ENCODE measurements at places on chromosomes 7 and 10.

GRCh38 chr10:35743851-35744250 lies 101.8 kb upstream of the FZD8 start:
- no peak for DNase-seq

DNA sequence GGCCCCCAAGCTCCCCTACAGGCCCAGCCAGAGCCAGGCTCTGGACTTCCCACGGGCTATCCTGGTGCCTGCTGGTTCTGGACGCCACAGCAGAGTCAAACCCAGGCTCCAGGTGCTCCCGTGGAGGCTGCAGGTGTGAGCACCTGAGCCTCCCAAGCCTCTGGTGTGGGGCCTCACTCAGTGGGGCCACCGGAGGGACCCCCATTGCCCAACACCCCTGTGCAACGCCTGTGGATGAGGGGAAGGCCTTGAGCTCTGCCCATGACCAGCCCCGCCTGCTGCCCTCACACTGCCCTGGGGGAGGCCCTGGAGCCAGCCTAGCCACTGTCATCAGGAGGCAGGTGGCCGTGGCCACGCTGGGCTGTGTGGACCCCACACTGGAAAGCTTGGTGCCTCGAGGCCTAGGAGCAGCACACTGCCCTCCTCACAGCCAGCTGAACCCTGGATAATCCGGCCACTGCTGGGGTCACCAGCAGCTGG lies 229.3 kb downstream of the MAD1L1 start:
- no peak for DNase-seq

GRCh38 chr7:21762469-21762868 lies 183.2 kb downstream of the CDCA7L start:
- DNase-seq = no peak

GRCh38 chr7:80184693-80185092 lies 50.1 kb downstream of the GNAI1 start:
- no peak for DNase-seq

DNA sequence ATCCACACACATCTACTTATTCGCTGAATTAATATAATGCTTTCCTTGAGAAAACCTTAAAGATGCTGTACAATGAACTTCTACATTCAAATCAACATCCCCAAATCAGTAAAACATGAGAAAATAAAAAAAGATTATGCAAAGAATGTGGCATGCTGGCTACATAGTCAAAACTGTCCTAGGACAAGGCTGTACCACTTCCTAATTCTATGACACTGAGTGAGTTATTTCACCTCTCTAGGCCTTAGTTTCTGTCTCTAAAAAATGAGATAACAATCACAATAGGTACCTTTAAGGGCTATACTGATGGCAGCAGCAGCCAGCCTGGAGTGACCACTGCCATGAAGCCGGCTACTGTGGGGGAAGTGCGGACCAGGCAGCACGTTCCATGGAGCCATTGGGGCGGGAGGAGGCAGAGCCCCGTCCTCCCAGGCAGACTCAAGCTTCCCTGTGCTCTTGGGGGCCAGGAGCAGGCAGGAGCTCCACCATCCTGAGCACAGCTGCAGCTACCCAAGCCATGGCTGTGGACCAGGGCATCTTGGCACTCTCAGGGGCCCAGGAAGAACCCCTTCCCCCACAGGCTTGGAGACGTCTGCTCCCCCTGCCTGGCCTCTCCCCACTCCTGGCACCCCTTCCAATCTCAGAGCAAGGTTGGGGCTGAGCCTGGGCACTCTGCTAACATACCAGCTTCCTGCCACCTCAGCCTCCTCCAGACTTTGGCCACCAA lies 110.2 kb downstream of the ELAPOR2 start:
- no peak for DNase-seq

DNA sequence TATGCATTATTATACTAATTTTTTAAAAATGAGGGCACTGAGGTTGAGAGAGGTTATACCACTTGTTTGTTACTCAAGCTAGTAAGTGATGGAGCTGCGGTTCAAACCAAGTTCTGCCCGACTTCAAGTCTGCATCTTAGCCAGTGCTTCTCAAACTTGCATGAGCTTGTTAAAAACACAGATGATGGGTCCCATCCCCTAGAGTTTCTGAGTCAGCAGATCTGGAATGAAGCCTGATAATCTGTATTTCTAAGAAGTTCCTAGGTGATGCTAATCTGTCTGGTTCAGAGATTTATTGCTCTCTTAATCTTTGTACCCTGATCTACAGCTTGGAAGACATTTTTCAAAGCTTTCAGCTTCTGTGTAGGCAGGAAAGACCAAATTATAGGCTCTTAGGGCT lies 67.7 kb upstream of the CC2D2B start:
- DNase-seq = no peak

- no peak for DNase-seq
Observed at GRCh38 chr10:114526126-114526503, 121.8 kb upstream of the AFAP1L2 start.

- no peak for DNase-seq
Observed at GRCh38 chr7:97871659-97872024, 566 bp downstream of the ASNS start.

DNA sequence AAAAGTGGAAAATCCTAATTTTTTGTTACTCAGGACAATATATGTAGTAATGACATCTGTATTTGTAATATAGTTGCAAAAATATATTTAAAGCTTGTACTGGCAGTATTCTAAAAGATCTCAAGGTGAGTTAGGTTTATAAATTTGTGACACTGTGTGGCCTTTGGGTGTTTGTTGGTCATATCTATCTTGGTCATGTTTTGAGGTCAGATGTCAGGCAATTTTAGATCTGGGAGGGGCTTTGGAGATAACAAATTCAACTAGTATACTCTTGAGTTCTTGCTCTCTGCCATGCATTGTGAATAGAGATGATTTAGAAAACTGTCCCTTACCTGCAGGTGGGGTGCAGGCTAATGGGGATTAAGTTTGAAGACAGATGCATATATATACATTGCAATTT lies 3.1 kb downstream of the TBC1D12 start:
- no peak for DNase-seq

DNA sequence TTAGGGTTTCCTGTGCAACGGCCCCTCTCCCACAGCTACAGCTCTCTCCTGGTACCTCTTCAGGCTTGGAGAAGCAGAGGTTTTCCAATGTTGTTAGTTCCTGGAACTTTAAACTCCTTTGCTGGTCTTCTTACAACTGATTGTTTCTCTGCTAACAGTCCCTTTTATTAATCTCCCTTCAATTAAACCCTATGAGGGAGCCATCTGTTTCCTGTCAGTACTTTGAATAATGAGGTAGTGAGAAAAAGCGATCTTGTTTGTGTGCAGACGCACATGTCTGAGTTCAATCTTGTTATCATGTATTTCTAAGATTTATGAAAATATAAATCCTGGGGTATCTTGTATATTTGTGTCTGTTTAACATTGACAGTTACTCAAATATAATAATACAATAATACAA lies 102.4 kb downstream of the MDFIC start:
- DNase-seq = no peak

DNA sequence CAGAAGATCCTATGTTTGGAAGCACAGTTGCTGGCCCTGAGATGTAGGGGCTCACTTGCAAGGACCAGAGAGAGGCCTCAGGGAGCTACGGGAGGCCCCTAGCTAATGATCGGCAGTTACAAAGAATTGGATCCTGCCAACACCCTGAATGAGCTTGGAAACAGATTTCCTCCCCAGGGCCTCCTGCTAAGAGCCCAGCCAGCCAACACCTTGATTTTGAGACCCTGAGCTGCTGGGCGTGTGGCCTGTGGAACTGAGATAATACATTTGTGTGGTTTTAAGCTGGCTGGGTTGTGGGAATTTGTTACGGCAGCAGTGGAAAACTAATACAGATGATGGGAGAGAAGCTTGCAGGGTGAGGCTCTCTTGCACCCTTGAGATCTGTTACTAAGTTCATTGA lies 3.9 kb downstream of the DOCK1 start:
- DNase-seq = no peak

GRCh38 chr10:31515819-31516402 lies 196.9 kb downstream of the ZEB1 start:
- DNase-seq = no peak

DNA sequence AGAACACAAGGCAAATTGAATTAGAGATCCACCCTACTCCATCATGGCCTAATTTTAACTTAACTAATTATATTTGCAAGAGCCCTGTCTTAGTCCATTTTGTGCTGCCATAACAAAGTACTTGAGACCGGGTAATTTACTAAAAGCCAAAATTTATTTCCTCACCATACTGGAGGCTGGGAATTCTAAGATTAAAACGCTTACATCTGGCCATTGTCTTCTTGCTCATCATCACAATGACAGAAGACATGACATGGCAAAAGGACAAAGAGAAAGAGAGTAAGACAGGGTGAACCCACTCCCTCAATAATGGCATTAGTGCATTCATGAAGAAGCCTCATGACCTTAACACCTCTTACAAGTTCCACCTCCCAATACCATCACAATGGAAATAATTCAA lies 1068.6 kb downstream of the DNAJB9 start:
- no peak for DNase-seq

GRCh38 chr10:11450427-11450826 lies 161.0 kb downstream of the USP6NL start:
- no peak for DNase-seq

DNA sequence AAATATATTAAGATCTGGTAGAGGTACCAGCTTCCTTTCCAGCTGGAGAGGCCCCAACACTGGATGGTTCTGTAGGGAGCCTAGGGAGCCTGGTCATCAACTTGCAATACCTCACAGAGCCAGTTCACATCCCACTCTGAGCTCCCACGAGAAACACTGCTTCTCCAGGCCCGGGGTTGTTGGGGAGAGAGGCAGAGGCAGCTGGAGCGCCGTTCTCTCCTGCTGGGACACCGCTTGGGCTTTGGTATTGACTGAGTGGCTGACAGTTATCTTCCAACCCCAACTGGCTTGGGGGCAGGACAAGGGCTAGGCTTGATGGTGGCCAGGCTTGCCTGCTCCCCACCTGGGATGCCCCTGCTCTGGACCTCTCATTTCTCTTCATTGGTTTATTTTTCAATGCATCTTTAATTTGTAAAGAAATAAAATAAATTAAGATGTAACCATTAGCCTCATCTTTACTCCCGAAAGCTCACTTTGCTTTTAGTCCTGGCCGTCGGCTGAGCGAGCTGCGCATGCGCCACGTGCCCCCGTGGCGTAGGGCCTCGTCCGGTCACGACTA lies 10.0 kb upstream of the CHCHD1 start:
- DNase-seq = no peak

GRCh38 chr7:69259445-69259844 lies 338.8 kb upstream of the AUTS2 start:
- DNase-seq = no peak

DNA sequence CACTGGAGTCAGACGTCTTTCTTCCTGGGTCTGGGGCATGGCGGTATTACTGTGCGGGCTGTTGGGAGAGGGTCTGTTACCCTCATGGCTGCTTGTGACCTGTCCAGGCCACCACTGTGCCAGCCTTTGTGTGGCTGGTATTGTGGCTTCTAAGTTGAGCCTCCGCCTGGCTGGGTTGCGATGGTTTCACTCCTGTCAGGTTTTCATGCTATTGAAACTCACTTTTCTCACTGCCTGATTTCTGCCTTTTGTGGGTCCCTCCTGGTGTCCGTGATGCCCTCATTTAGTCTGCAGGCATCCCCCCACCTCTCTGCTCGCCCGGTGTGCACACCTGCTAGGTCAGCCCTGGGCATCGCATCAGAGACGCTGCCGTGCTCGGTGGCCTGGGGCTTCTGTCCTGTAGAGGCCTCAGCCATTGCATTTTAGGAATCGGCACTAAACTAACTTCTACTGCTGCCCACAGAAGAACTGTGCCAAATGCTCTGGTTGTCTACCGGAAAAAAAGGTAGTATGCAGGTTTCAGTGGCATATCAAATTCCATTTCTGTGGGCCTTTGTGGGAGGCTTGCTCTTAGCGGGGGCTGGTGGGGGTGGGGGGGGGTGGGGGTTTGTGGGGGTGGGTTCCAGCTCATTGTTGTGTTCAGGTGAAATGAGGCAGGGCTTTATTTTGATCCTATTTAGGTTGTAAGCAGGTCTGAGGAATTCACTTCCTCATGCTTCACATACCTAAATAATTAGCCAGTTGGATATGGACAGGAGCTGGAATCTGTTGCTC lies 64.3 kb downstream of the MGMT start:
- no peak for DNase-seq

GRCh38 chr7:14717816-14718215 lies 184.7 kb downstream of the DGKB start:
- no peak for DNase-seq

Measured in NCI-H446 (cell line).